ENCODE measurements at places on chromosomes 1 and 21.

- DNase-seq, result peak; percentile 47
Measured at GRCh38 chr1:154115180-154115579, 39.7 kb downstream of the NUP210L start.

GRCh38 chr1:27065999-27066630 lies 53.5 kb upstream of the TENT5B start:
- no peak for DNase-seq

DNA sequence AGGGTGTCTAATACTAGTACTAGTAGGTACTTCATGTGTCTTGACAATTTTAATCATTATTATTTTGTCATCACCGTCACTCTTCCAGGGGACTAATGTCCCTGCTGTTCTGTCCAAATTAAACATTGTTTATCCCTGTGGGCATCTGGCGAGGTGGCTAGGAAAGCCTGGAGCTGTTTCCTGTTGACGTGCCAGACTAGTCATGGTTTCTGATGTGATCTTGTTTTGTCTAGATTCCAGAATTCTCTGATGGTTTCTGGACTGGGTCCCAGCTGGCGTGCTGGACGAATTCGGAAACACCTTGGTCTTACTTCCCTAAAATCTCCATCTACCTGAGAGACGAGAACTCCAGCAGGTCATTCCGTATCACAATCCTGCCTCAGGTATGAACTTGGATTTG lies 66.1 kb upstream of the FAM3B start:
- no peak for DNase-seq

DNA sequence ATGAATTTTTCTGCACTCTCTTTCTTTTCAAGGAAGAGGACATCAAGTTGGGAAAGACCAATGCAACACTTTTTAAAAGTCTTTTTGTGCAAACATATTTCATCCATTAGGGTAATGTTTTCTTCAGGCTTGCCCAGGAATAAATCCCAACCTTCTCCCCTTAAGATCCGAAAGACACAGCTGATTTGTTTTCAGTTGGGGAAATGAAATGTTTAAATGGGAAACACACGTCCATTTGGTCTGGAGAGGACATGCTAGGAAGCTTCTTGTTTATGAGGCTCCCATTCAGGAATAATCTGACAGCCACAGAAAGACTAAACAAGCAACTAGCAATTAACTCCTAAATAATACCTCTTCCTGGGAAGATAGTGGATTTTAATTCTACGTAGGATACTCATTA lies 91.9 kb downstream of the PRRX1 start:
- no peak for DNase-seq

GRCh38 chr1:156492591-156493080 lies 7.9 kb downstream of the MEF2D start:
- DNase-seq, result peak; percentile 92

GRCh38 chr21:36879827-36880226 lies 86.6 kb downstream of the HLCS start:
- DNase-seq, result no peak

DNA sequence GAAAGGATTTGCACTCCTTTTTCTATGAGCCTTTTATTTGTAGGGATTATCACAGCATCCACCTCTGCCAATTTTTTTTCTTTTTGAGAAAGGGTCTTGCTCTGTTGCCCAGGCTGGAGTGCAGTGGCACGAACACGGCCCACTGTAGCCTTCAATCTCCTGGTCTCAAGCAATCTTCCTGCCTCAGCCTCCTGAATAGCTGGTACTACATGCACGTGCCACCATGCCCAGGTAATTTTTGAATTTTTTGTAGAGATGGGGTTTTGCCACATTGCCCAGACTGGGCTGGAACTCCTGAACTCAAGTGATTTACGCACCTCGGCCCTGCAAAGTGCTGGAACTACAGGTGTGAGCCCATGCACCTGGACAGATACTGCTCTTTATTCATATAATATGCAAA lies 2.1 kb downstream of the SAMSN1 start:
- DNase-seq, result no peak
